Right atrium auricular region (tissue), 2 donors: ENCODE measurements at places on chromosomes 12 and 14. TPM values are rescaled to one million over a fixed set of nuclear protein-coding genes. Genes with fewer than 3 reads are reported as not detected.

GRCh38 chr12:56081393-56082347 lies 1.7 kb downstream of the ERBB3 start:
- H3K27me3 ChIP-seq: no peaks in the 10 kb centered on the region
- H3K4me1 ChIP-seq: no peaks in the 10 kb centered on the region

DNA sequence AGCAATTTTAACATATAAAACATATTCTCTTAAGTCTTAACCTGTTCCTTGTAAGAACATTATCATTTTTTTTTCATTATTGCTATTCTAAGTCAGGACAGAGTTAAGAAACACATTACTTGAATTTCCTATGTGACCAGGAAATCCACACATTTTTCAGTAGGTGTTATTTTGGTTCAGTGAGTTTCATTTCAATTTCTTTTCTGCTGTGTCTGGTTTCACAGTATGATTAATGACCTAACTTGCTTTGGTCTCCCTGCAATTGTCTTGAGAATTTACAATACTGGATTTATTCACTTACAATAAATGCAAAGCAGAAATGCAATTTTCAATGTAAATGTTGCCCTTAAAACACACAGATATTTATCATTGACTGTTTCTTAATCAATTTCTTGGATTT lies 396.9 kb upstream of the TMTC1 start:
- H3K27me3 ChIP-seq: no peaks in the 10 kb centered on the region
- H3K36me3 ChIP-seq: no peaks in the 10 kb centered on the region
- no peak overlapping the region for H3K27ac ChIP-seq
- DNase-seq: no peak

GRCh38 chr14:36069535-36069900 lies 107.0 kb downstream of the PTCSC3 start:
- H3K27ac ChIP-seq: no peak overlapping the region
- no peaks in the 10 kb centered on the region for H3K36me3 ChIP-seq
- H3K27me3 ChIP-seq: no peaks in the 10 kb centered on the region

LTB4R2 gene
- 1.4 TPM for total RNA-seq

GRCh38 chr12:53098354-53098981 lies 1.0 kb downstream of the IGFBP6 start:
- H3K27ac ChIP-seq: peak overlapping the region; percentile 95
- H3K4me1 ChIP-seq: no peaks in the 10 kb centered on the region
- H3K36me3 ChIP-seq: peaks cover 10% of the 10 kb centered on the region
- peak; percentile 82 for DNase-seq

DNA sequence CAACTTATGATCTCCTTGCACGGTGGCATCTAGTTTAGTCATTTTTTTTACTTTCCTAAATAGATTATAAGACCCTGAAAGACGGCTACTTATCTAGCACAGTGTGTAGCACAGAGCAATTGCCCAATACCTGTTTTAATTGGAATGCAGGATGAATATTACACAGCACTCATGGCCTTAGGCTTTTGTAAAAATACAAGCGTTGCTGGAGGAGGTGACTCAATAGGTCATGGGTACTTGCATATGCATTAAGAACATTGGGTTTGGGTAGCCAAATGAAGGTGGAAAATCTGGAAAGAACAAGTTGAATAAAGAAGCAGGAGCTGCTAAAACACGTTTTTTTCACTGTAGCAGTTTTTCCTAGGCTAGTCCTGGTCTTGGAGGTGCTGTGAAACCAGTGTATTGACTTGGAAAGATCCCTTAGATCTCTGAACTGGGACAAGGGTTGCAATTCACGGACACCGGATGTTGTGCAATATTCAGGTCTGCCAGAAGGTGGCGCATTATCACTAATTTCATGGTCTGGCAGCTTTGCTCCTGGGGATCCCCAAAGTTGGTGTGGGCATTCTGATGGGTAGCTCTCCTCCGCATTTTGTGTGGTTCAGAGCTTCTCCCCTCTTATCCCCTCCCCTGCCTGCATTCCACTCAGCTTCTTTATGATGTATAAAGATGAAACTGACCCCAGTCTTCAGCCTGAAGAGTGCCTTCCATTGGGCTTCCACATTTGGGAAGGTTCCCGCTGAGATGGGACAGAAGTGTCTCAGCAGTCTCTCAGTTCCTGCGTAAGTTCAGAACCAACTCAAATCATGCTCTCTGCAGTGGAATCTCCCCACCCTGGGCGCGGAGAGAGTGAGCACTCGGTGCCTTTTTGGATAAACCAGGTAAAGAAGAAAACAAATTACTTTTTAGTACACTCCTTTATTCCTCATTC lies 278.3 kb downstream of the NRXN3 start:
- no peaks in the 10 kb centered on the region for H3K27me3 ChIP-seq
- H3K36me3 ChIP-seq: no peaks in the 10 kb centered on the region
- no peak overlapping the region for H3K4me3 ChIP-seq
- H3K4me1 ChIP-seq: no peaks in the 10 kb centered on the region
- no peak overlapping the region for H3K27ac ChIP-seq

DNA sequence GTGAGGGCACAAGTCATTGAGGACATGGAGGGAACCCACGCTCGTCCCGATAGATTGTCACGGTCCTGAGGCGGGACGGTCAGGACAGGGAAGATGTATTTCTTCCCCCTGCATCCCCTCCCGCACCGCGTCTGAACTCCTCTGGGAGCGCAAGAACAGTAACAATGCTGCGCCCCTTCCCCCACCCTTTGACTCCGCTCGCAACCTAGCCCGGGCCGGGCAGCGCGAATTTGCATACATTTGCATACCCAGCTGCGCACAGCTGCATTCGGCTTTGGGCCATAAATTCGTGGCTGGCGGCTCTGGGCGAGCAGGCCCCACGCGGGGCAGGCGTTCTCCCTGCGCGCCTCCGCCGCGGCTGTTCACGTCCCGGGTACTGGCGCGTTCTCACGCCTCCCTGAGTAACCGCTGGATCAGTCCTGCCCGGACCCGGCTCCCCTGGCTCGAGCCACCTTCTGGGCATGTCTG lies 29.0 kb upstream of the SMUG1 start:
- peak overlapping the region; percentile 3 for H3K4me3 ChIP-seq
- no peaks in the 10 kb centered on the region for H3K27me3 ChIP-seq
- no peaks in the 10 kb centered on the region for H3K36me3 ChIP-seq
- no peak for DNase-seq
- no peak overlapping the region for H3K27ac ChIP-seq

DNA sequence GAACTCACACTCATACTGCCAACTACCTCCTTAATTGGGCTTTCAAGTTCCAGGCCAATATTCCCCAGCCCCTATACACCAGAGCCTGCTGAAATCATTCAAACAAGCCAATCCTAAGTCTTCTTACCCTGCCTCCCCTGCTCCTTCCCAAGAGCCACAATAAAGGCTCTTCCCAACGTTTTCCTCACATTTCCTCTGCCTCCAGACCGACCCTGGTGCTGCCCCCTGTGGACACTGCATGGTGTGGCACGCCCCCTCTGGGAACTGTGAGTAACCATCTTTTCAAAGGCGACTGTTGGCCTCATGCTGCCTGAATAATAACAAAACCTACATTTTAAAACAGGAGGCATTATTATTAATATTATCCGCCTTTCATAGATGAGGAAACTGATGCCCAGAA lies 111.6 kb upstream of the NOS1 start:
- no peaks in the 10 kb centered on the region for H3K36me3 ChIP-seq
- no peak overlapping the region for H3K4me3 ChIP-seq
- no peak overlapping the region for H3K27ac ChIP-seq
- no peaks in the 10 kb centered on the region for H3K4me1 ChIP-seq
- H3K27me3 ChIP-seq: no peaks in the 10 kb centered on the region
- DNase-seq: no peak

BATF gene
- 6.2 TPM for total RNA-seq

DNA sequence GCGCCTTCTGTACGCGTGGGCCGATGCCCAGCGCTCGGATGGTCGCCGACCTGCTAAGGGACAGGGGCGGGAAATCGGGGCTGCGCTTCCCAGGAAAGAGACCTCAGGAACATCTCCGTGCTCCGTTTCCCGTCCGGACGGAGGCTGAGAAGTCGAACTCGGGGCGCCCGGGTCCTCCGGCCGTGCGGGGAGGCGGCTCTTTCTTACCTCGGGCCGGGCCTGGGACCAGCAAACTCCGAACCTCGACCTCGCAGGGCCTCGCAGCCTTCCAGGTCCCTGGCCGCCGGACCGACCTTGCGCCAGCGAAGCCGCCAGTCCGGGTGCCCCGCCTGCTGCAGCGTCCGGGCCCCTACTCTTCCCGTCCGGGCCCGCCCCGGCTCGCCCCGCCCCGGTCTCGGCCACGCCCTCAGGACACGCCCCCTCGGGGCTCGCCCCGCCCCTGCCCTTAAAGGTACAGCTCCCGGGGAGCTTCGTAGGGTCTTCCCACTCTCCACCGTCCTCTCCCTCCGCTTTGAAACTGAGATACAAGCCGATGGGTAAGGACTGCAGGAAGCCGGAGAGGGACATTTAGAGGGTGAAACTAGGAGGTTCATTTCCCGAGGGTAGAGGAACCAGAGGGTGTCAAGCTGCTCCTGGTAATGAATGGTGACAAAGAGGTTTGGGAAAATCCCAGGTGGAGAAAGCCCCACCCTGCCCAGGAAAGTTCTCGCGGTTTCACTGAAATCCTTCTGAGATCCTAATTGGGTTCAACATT lies at the start of gene SLC8B1:
Gene SLC8B1 (minus strand): TSS at position 324 of the 754 bp plus-strand sequence. CDS start 2,231 bp downstream, outside the sequence.
- H3K36me3 ChIP-seq: peaks cover 21% of the 10 kb centered on the region
- H3K4me1 ChIP-seq: no peaks in the 10 kb centered on the region
- DNase-seq: peak; percentile 92
- H3K4me3 ChIP-seq: peak within 1 kb of the TSS; percentile 67

- peaks cover 11% of the 10 kb centered on the region for H3K4me1 ChIP-seq
- no peak overlapping the region for H3K4me3 ChIP-seq
- no peak for DNase-seq
- H3K36me3 ChIP-seq: peaks cover 17% of the 10 kb centered on the region
These were observed 148.2 kb downstream of the PLEKHA5 start for GRCh38 chr12:19277711-19278110.

- no peak overlapping the region for H3K27ac ChIP-seq
- no peaks in the 10 kb centered on the region for H3K27me3 ChIP-seq
- H3K4me3 ChIP-seq: no peak overlapping the region
- DNase-seq: no peak
These were observed 943.0 kb downstream of the GALC start for GRCh38 chr14:87049950-87050349.

GRCh38 chr12:130136509-130137039 lies 25.7 kb upstream of the FZD10 start:
- H3K4me1 ChIP-seq: no peaks in the 10 kb centered on the region
- DNase-seq: no peak

GRCh38 chr12:19018302-19018970 lies 111.1 kb upstream of the PLEKHA5 start:
- H3K4me3 ChIP-seq: no peak overlapping the region
- no peaks in the 10 kb centered on the region for H3K27me3 ChIP-seq
- DNase-seq: no peak
- H3K4me1 ChIP-seq: no peaks in the 10 kb centered on the region
- no peaks in the 10 kb centered on the region for H3K36me3 ChIP-seq

- H3K36me3 ChIP-seq: no peaks in the 10 kb centered on the region
- H3K27ac ChIP-seq: no peak overlapping the region
- H3K4me1 ChIP-seq: no peaks in the 10 kb centered on the region
- peak overlapping the region; percentile 14 for H3K4me3 ChIP-seq
These were observed 1.9 kb upstream of the HOXC5 start for GRCh38 chr12:54030889-54031471.

DNA sequence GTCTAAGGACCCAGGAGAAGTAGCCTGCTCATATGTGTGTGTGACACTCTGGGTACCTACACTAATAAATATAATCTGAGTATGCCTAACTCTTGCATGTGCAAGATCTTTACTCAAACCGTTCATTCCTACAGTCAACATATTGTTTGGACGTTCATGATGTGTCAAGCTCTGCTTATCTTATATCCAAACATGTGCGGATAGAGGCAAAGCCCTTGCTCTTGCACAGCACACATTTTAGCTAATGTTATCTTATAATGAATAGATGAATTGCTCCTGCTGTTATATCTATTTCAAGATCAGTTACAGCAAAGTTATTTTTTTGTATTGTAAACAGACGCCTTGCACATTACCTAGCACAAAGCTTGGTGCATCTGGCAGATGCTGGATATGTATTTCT lies 228.4 kb upstream of the FLRT2 start:
- H3K27me3 ChIP-seq: no peaks in the 10 kb centered on the region
- no peaks in the 10 kb centered on the region for H3K4me1 ChIP-seq
- H3K36me3 ChIP-seq: no peaks in the 10 kb centered on the region
- no peak for DNase-seq
- H3K4me3 ChIP-seq: no peak overlapping the region
- no peak overlapping the region for H3K27ac ChIP-seq

MUCL1 gene
- not detected for total RNA-seq

DNA sequence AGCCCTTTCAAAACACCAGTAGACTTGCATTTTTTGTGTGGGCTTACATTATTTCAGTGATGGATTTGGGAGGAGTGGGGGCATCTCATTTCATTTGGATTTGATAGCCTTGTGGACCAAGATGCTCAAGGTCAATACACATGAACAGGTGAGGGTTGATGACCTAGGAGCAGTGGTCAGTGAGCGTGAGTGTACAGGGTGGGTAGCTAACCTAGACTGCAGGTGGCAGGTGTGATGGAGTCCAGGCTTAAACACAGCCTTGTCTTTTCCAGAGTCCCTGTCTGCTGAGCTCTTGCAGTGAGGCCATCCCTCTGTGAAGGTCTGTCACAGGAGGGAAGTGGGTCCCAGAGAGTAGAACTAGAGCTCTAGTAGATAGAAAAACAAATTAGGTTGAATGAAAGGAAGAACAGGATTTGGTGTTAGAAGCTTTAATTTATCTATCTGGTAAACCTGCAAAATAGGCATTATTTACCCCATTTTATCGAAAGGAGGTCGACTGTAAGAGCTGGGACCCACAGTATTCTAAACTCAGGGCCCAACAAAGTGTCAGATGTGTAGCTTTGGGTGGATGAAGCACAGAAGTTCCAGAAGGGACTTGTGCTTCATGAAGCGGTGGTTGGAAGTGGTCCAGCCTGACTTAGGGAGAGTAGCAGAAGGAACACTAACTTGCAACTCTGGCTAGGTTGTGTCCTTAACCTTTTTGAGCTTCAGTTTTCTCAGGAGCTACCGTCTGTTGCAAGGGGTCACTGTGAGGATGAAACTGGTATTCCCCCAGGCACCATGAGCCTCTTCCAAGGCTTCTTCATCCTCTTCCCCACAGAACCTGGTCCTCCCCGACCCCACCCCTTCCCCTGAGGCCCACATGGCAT lies 18.2 kb downstream of the RPS6KL1 start:
- no peak overlapping the region for H3K27ac ChIP-seq
- no peaks in the 10 kb centered on the region for H3K27me3 ChIP-seq
- H3K4me3 ChIP-seq: no peak overlapping the region

GRCh38 chr12:15899282-15899870 lies 11.8 kb upstream of the DERA start:
- peaks cover 78% of the 10 kb centered on the region for H3K36me3 ChIP-seq
- H3K4me1 ChIP-seq: no peaks in the 10 kb centered on the region
- H3K27ac ChIP-seq: no peak overlapping the region

PRKD1 gene
- 7.5 TPM for total RNA-seq

- H3K27me3 ChIP-seq: no peaks in the 10 kb centered on the region
- no peak for DNase-seq
- H3K4me1 ChIP-seq: peaks cover 30% of the 10 kb centered on the region
These were observed 105.6 kb downstream of the DPF3 start for GRCh38 chr14:72788255-72788654.

CCDC60 gene
- total RNA-seq: not detected
